Activated CD8-positive, alpha-beta T cell treated with anti-CD3 and anti-CD28 coated beads for 36 hours (primary cell): ENCODE measurements at places on chromosomes 4 and X. TPM values are rescaled to one million over a fixed set of nuclear protein-coding genes. Genes with fewer than 3 reads are reported as not detected.

GRCh38 chr4:78592088-78592783, 40.7 kb downstream of the ANXA3 start:
- DNase-seq: peak; percentile 35

DNA sequence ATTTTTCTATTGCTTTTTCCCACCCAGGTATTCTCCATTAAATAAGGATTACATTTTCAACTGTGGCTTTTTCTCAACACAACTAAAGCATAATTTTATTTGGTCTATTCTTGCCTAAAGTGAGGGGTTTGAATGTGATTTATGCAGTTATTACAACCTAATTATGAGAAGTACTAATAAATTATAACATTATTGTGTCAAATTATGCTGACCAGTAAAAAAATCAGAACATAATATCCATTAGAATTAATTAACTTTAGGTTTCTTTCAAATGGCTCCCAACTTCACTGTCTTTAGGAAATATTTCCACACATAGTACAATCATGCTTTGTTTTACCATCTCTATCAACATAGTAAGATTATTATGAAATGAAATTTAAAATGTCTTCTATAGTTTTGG, 1293.9 kb downstream of the FSTL5 start:
- no peak for DNase-seq

DNA sequence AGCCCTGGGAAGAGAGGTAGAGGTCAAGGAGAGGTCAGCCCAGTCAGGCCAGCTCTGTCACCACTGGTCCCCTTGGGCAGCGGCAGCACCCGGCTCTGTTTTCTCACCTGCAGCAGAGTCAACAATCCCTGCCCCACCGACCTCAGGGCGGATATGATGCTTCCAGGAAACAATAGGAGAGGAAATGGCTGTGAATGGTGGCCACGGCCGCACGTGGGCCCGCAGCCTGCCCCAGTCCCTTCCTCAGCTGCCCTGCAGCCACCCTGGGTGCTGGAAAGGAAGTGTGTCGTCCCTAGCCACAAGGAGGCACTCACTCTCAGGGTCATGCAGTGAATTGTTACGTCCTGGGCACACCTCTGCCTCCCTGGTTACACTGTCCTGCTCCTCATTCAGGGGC, 92.5 kb upstream of the ENPP6 start:
- peak; percentile 72 for DNase-seq

- DNase-seq: peak; percentile 5
Measured at GRCh38 chrX:84046403-84046984, 141.5 kb downstream of the RPS6KA6 start.

GRCh38 chrX:35289952-35290351, 347.4 kb downstream of the FAM47B start:
- DNase-seq: no peak

GRCh38 chr4:10200869-10201268, 84.3 kb upstream of the WDR1 start:
- no peak for DNase-seq

DNA sequence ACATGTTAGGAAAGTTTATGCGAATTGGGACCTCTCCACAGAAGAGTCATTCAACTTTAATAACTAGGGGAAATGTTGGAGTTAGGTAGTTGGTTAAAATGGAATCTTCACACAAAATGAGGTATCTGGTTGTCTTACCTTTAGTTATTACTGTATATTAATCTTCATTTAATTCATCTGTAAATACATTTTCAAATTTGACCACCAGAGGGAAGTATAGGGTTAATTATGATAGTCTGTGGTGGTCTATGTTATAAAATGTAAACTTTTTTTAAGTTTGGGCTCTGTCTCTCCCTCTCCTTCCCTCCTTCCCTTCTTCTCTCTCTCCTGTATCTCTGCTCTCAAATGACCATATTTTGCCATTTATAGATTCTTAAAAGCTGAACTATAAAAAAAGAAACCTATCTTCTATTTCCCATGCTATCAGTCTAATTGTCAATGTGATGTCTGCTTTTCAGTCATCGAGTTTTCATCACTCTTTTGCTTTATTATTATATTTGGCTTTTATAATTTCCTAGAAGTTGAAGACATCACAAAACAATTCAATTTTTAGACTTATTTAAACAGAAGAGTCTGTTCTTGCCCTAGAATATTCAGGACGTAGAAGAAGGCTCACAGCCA, 49.8 kb downstream of the TMEM144 start:
- no peak for DNase-seq

DNA sequence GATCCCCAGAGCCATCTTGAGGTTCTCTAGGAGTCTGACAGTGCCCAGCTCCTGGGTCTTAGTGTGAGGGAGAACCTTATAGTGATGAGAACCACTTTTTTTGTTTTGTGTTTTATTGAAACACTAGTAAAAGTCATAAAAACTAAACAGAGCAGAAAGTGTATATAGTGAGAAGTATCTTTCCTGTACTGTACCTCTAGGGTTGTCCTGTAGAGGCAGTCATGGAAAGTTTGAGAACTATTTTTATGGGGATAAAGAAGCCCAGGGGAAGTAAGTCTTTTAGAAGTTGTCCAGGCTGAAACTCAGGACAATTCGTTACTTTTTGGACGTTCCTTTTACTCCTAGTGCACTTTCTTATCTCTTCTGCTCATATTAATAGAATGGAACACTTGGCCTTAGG, 40.9 kb downstream of the ADH5 start:
- DNase-seq: no peak

DNA sequence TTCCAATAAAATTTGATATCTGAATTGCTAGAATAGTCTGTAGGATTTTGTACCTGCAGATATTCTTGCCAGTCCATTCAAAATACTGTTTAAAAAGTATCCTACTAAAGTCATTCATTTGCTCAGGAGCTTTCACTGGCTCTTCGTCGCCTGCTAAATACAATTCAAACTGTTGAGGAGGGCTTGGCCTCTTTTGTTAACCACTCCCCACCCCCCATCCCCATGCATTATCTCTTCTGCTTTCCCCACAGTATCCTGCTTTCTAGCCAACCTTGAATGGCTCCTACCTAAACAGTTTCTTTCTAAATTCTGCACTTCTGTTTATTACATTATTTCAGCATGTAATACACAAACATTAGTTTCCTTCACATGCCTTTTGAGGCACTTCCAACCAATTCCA, 230.8 kb downstream of the CPE start:
- DNase-seq: no peak

- DNase-seq: no peak
Measured at GRCh38 chr4:176142253-176142652, 53.1 kb downstream of the SPATA4 start.

Gene PPP1R2C
- total RNA-seq: not detected

Gene SCRG1
- not detected for total RNA-seq

Gene CDX4
- not detected for total RNA-seq

Gene AFAP1
- total RNA-seq: 25.5 TPM

Gene MAGEB18
- not detected for total RNA-seq

Gene IL21
- total RNA-seq: 0.52 TPM

Gene FGFBP1
- total RNA-seq: not detected

Gene MAGEB17
- total RNA-seq: not detected

Gene IL13RA2
- total RNA-seq: not detected

Gene GAGE13
- not detected for total RNA-seq
